ENCODE measurements at places on chromosomes 7 and 10.

DNA sequence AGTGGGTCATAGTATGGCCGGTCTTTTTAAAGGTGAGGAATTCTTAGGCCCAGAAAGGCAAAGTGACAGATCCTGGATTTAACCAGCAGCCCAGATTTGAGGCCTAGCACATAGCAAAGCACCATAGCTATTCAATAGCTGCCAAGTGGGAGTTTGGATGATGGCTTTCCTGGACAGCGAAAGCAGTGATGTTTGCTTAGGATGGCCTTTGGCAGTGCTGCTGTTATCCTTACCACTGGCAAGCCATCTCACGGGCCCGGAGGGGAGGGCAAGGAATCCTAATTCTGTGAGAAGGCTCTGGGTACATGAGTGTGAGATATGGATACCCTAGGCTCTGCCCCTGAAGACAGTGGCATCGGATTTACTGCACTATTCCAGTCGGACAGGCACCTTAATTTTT lies 50.4 kb downstream of the TCF7L2 start:
- DNase-seq, result no peak

GRCh38 chr7:18294411-18294810 lies 201.1 kb upstream of the HDAC9 start:
- DNase-seq, result no peak

DNA sequence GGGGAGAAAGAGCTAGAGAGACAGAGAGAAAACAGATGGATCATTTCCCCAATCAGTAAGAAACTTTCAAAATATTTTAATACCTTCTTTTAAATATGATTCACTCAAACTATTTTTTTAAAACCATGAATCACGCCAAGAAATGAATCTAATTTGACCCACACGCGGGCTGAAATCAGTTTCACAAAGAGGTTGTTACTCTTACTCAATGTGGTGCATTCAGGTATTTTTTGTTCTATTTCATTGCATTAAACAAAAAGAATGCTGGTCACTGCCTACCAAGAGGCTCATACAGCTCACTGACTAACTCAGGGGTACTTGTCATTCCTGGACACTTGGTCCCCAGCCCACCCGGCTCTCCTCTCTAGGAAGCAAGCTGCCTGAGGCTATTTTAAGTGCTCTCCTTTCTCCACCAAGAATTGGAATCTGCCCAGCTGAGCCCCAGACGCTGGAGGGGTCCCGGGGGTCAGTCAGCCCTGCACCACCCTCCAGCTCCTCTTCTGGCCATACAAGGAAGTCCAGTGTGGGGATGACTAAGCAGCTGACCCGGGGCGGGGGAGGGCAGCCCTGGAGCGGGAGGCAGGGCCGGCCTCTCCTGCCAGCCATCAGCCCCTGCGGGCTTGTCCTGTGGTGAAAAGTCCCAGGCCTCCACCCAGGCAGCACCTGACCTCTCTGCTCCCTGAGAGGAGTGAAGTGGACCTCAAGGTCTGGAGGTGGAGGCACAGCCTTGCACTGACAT lies 21.7 kb upstream of the PFKP start:
- DNase-seq, result no peak

DNA sequence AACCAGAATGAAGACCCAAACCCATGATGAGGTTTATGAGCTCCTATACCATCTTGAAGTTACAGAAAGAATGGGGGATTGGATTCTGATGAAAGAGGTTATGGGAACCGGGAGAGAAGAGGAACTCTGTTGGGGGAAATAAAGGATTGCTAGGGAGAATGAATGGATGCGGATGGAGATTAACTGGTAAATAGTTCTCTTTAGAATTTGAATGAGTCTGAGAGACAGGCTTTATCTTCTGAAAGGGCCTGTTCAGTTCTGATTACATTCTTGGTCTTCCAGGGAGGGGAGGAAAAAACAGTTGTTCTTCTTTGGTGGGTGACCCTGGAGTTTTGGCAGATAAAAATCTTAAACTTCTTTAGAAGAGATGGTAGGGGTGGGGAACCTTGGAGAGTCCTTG lies 13.9 kb downstream of the SUGCT start:
- no peak for DNase-seq

DNA sequence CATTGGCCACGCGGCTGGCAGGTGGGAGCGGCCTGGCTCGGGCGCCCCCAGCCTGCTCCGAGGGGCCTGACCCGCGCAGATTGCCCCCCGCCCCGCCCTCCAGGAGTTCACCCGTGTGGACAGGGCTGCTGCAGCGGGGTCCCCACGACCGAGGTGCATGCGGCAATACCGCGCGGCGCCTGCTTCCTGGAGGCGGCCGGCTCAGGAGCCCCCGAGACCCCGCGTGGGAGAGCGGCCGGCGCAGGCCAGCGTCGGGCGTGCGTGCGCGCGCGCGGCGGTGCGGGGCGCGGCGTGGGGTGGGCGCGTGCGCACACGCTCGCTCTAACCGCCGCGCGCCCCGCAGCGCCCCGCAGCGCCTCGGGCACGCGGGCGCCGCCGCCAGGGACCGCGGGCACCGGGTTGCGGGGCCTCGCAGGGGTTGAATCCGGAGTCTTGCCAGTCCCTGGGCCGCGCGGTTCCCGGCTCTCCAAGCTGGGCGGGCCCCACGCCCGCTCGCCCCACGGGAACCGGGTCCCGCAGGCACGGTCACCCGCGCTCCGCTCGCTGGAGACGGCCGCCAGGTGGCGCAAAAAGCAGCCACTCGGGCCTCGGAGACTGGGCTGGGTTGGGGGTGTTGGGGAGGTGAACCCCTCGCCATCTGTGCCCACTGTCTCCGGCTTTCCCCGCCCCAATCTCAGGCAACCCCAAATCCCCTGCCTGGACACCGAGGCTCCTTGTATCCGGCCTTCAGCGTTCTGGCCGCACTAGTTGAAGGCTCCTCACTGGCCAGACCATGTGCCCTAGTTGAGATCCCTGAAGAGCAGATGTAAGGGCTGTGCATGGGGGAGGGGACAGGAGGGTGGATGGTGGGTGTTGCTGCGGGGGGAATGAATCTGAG lies 1.3 kb upstream of the ACHE start:
- peak; percentile 69 for DNase-seq

DNA sequence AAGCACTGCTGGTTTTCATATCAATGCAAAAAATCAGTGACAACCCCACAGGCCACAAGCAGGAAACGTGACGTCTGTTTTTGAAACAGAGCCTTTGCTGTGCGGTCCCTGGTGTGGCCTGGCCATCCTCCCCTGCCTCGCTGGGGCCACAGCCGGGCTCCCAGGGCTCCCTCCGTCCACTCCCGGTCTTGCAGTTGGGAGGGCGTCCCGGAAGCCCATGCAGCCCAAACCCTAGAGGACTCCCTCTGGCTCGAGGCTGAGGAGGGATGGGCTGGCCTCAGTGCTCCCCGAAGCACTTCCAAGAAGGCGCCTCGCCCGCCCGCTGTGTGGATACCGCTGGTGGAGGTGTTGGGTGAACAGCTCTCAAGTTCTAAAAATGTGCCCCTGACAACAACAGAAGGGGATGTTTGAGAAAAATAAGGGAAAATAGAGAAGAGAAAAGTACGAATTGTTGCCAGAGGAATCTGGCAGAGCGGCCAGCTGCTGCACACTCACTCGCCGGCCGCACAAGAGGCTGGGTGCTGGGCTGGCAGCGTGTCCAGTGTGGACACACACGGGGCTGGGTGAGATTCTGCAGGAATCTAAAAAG lies 73.5 kb downstream of the ZRANB1 start:
- DNase-seq, result no peak

- DNase-seq, result no peak
These were observed 15.5 kb downstream of the ELMO1 start for GRCh38 chr7:37433166-37433565.

GRCh38 chr10:29925771-29926692 lies 133.4 kb downstream of the JCAD start:
- DNase-seq, result no peak

- DNase-seq, result no peak
These were observed 21.2 kb downstream of the PRXL2A start for GRCh38 chr10:80429521-80429973.

DNA sequence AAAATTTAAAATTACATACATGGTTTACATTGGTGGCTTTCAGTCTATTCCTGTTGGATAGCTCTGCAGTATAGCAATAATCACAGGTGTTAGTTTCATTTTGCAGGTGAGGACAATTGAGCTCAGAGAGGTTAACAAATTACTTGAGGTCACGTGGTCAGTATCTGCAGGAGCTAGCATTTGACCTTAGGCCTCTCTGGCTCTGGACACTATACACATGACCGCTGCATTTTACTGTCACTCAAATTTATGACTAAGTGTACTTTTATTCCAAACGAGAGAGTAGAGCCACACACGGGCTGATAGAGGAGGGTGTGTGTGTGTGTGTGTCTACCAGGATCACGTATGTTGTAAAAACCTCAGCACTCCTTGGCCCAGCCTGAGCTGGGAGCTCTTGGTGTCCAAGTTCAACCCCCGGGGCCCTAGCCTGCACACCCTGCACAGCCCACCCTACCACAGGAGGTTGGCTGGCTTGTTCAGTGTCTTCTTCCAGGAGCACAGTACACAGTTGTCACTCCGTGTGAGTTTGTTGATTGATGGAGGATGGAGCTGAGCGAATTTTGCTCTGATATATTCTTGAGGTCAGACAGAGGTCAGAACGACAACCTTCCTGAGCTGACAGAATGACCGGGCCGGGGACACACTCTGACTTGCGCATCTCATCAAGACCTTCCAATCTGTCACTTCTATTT lies 272.7 kb downstream of the GFRA1 start:
- no peak for DNase-seq

DNA sequence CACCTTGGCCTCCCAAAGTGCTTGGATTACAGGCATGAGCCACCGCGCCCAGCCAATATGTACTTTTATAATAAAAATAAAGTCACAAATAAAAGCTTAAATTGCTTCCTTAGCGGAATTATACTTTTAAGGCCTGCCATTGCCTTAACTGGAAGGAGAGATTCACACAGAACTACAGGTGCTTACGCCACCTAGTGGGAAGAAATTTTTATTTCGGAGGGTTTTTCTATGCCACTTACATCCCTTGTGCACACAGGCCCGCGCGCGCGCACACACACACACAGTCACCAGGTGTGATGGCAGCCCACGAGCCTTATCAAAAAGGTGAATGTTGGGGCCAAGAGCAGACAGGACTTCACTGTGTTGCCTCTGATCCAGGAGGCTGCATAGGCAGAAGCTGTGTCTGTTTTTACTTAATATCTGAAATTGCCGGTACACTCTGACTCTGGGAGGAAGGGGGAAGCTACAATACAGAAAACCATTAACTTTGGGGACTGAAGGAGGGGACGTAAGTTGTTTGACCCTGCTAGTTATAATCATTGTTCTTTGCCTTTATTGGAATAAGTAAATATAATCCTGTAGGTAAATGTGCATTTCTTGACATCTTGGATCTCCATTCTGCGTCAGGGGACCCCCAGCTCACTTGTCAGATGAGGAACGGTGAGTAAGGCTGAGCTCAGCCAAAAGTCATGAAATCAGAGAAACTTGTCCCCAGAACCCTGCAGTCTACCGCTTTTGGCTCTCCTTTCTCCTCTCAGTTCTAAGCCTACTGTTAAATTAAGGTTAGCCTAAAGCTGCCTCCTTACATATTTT lies 87.1 kb downstream of the SLC16A9 start:
- peak; percentile 9 for DNase-seq

GRCh38 chr7:150988230-150989226 lies 2.3 kb upstream of the NOS3 start:
- DNase-seq, result peak; percentile 65

- DNase-seq, result peak; percentile 56
These were observed 11.1 kb downstream of the GPR22 start for GRCh38 chr7:107480932-107481331.

- no peak for DNase-seq
These were observed 1.2 kb downstream of the TMEM139 start for GRCh38 chr7:143285806-143286521.

DNA sequence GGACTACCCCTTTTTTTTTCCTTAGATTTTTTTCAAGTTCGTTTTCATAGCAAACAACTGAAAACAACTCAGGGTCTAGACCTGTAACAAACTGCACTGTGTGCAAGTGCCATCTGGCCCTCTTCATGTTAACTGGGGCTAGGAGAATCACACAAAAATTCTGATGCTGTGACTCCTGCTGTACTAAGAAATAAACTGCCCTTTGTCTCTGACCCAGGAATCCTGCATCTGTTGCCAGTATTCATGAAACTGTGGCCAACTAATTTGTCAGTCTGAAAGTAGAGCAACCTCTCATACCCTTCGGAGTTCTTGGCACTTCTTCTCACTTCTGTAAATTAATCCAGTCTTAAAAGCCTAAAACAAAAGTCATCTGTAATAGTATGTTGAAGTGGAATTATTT lies 218.4 kb upstream of the PCDH15 start:
- no peak for DNase-seq

DNA sequence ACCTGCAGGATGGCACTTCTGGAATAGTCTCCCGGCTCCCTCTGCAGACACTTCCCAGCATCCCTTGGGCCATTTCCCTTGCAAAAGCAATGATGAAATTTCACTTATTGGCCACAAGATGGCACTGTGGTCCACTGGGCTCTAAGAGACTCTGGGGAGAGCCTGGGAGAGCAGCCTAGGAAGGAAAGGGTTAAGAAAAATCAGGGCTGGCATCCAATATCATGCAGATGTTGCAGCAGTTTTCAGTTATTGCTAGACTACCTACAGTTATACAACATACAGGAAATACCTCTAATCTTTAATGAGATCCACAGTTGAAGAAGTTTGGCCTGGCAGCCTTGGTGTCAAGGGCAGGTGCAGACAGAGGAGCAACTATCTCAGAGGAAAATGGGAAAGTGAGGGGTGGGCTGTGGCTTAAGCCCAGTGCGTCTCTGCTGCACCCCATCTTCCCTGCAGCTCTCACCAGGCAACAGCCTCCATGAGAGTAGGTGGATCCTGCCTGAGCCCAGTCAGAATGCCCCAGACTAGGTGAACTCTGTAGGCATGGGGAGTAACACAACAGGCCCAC lies 100.2 kb upstream of the PRSS58 start:
- peak; percentile 61 for DNase-seq

Data from hematopoietic multipotent progenitor cell treated with erythropoietin and hydrocortisone succinate and interleukin-3 and kit ligand, for 15 days (in vitro differentiated cells).